NCI-H2081 treated with DMSO at 0.1 percent for 48 hours (cell line): ENCODE measurements at places on chromosomes 3 and 15.

DNA sequence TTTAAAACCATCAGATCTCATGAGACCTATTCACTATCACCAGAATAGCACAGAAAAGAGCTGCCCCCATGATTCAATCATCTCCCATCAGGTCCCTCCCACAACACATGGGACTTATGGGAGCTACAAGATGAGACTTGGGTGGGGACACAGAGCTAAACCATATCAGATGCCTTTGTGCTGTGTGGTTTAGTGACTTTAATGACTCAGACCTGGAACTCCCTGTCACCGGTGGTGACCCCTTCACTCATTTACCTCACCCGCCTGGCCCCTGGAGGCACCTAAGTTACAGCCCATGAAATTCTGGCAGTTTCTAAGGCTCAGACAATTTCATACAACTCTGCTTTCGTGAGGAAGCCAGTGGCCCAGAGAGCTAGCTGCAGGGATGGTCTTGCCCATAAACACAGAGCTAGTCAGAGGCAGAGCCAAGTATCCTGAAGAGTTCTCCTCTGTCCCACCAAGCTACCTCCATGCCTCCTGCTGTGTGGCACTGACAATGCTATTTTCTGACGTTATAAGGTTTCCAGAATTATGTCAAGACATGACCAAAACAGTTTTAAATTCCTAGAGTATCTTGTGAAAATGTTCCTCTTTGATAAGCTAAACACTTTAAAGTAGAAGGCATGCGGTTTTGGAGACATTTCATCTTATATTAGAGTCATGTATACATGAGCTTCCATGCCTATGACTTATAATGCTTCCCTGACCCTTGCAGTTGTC, 231.1 kb upstream of the IL12A start:
- no peak for DNase-seq

GRCh38 chr3:155418407-155418806, 124.9 kb upstream of the STRIT1 start:
- no peak for DNase-seq

GRCh38 chr3:151281671-151282324, 3.5 kb upstream of the P2RY14 start:
- no peak for DNase-seq

DNA sequence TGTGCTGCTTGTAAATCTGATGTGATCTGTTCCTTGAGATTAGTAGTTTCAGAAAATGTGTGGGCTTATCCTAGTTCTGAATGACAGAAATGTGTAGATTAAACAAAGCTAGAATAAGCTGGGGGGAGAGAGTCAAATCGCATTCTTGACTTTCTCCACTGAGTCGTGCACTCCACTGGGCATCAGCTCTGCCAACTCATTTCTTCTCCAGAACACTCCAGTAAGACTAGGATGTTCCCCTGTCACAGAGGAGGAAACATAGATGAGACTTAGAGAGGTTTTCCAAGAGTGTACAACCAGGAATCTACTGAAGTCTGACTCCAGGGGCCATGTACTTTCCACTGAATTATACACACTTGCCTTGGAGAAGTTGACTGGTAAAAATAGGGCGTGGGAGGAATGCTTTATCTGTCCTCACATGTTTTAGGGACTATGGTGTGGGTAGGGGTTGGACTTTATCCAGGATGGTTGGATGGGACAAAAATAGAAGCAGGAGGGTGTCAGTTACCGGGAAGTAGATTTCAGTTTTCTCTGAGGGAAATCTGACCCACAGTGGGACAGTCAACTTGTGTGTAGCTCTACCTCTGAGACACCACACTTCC, 298.2 kb downstream of the UBE2E2 start:
- no peak for DNase-seq

GRCh38 chr3:97821287-97821773, 481 bp upstream of the CRYBG3 start:
- no peak for DNase-seq

DNA sequence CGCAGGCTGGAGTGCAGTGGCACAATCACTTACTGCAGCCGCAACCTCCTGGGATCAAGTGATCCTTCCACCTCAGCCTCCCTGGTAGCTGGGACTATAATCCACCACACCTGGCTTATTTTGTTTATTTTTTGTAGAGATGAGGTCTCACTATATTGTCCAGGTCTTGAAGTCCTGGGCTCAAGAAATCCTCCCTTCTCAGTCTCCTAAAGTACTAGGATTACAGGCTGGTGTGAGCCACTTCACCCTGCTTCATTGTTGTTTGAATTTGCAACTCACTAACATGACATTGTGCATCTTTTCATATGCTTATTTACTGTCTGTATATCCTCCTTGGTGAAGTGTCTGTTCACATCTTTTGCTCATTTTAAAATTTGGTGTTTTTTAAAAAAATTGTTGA, 10.1 kb downstream of the PARP15 start:
- DNase-seq = no peak

GRCh38 chr3:61618231-61618630, 56.9 kb downstream of the PTPRG start:
- no peak for DNase-seq

DNA sequence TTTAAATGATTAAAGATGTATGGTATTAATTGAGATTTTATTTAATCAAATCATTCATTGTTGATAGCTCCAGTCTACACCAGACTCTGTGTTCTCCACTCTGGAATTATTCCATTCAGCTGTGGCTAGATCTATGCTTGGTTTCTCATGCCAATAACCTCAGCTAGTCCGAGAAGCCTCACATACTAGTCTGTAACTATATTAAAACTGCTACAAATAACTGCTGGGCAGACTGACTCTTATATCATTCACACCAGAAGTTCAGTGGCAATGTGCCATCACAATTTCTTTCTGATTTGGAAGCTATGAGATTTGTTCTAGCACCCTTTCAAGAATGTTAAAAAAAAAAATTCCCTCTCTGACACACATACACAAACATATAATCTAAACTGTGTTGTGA, 947.3 kb downstream of the ROBO1 start:
- no peak for DNase-seq

GRCh38 chr3:113259196-113259595, 47.8 kb downstream of the BOC start:
- DNase-seq = no peak

DNA sequence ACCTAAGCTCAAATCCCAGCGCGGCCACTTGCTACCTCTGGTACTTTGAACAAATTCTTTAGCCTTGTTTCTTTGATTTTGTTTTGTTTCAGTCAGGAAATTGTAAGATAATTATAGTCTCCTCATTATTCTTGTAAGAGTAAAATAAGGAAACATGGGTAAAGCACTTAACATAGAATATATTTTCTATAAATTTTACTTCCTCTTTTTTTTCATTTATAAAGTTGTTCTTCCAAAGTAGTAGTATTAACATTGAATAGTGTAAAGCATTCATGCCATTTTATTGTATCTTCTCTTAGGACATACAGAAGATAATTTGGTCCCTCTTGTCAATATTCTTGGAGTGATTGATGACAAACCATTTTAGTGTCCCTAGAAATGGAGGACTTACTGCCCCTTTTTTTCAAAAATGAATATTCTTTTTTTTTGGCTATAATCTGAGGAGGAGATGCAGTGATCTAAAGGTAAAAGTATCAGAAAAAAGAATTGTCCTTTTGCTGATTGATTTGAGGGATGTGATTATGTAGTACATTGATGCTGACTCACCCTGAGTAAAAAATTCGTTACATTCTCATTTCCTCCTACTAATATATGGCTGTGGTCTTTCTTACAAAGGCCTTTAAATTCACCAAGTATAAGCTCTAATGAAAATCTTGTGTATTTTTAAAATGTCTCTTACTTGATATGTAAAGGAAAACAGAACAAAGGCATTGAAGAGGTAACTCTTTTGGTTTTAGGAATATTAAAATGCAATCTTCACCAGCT, 51.0 kb downstream of the ALCAM start:
- DNase-seq = no peak

- no peak for DNase-seq
Measured at GRCh38 chr15:89443581-89443980, 52.8 kb downstream of the RHCG start.

GRCh38 chr3:50494126-50494525, 9.3 kb downstream of the CACNA2D2 start:
- DNase-seq = no peak

GRCh38 chr3:134809427-134810051, 14.5 kb downstream of the EPHB1 start:
- no peak for DNase-seq

DNA sequence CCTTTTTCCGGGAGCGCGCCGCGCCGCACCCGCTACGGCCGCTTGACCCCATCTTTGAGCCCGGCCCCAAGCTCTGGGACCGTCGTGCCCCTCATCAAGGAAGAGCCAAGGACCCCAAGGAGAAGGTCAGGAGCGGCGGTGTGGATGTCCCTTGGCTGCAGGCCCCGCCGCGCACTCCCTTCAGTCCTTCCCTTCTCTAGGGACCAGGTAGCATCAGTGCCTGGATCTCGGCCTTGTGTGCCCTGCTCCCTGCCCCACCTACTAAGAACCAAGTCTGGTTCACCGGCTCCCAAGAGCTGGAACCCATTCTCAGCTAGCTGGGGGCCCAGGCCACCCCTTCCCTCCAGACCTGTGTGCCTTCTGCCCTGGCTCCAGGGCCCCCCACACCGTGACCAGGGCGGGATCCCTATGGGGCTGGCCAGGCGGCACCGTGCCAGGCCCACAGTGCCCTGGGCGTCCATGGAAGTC, 69.3 kb upstream of the CGNL1 start:
- no peak for DNase-seq

DNA sequence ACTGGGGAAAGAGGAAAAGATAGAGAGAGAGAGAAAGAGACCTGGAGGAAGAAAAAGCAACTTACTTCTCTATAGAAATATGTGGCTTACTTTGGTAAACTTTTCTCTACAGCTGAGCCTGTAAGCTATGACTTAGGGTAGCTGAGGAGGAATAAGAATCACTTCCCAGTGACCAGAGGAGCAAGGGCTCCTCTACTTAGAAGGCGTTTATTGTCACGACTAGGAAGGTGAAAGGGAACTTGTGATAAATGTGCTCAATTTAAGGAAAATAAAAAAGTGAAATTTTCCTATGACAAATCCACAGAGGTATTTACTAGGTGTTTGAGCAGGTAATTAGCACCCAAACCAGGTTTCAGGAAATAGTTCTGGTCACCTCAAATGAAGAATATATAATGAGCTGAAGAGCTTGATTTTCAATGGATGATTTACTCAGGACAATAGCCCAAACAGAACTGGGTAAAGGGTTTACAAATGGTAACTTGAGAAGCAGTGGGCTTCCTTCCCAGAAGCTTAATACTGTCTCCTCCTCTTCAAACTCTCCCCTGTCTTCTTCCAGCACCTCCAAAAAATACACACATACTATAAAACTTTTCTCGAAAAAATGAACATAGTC, 46.1 kb downstream of the SOX2 start:
- peak; percentile 50 for DNase-seq

DNA sequence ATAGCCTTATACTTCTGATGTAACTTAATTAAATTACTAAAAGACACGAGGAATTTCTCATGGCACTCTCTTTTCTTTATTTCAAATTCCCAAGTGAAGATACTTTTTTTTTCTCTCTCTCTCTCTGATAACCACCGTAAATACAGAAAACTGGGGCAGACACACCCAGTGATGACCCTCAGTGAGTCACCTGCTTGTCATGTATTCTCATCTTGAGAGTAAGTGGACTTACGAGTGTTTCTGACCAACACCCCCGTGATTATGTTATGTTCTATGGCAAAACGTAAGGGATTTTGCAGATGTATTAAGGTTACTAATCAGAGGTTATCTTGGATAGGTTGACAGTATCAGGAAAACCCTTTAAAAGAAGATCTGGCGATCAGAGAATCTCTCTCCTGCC, 348.8 kb upstream of the ZNF717 start:
- no peak for DNase-seq

DNA sequence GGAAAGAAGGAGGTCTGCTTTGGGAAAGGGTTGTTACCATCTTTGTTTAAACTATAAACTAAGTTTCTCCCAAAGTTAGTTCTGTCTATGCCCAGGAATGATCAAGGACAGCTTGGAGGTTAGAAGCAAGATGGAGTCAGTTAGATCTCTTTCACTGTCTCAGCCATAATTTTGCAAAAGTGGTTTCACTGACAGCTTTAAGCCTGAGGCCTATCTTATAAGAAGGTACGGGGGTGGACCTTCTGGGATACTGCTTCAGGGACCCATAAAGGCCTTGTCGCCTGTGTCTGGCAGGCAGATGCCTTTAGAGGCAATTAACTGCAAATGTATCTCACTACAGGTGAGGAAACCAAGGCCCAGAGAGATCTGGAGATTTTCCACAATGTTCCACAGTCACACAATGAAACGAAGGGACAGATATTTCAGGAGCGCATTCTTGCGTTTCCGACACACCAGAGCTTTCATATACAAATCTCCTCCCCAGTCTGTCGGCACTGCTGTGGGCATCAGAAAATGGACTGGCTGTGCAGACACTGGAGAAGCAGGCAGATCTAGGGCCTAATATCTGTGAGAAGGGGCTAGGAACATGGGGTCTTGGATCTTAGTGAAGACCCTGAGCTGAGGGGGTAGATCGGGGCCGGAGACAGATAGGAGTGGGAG, 169.5 kb upstream of the SMAD3 start:
- DNase-seq = no peak

DNA sequence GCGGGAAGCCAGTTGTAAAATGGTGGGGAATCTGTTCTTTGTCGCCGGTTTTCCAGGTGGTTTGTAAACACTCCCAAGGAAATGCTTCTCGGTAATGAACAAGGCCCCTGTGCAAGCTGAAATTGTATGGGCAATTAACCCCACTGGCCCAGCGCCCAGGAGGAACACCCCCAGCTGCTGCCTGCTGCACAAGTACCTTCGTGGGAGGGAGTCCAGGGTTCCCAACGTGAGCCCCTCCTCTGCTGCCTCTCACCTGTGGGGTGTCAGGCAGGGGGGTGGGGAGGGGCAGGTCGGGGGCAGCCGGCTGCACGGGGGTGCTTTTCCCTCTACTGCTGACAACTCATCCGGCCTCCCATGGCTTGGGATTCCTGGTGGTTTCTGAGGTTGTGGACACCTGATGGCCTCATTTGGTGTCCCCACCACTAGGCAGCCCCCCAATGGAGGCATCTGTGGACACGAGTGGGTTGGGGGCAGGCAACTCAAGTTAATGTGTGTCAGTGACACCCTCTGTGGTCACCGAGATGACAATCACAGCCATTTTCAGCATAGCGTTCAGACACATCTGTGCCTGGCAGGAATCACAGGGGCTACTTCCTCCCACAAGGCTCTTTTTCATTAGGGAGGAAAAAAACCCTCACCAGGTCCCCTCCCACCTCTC, 35.6 kb upstream of the PRR23E start:
- peak; percentile 92 for DNase-seq

DNA sequence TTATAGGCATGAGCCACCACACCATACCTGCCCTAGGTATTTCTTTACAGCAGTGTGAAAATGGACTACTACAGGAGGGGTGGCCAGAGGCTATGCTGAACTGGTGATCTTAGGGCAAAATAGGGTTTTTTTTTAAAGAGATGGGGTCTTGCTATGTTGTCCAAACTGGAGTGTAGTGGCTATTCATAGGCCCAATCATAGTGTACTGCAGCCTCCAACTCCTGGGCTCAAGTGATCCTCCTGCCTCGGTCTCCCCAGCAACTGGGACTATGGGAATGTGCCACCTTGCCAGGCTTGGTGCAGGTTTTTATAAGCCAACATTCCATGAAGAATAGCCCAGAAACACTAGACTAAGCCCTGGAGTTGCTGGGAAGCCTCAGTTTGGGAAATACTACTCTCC, 28.6 kb upstream of the TSC22D2 start:
- no peak for DNase-seq

- no peak for DNase-seq
Measured at GRCh38 chr15:42558739-42559138, 10.1 kb downstream of the HAUS2 start.

GRCh38 chr3:32888739-32889138, 62.7 kb upstream of the CCR4 start:
- DNase-seq = no peak
